ENCODE measurements at places on chromosomes 3 and 15. TPM values are rescaled to one million over a fixed set of nuclear protein-coding genes. Genes with fewer than 3 reads are reported as not detected.

GABRR3 gene
- total RNA-seq: not detected

FANCD2OS gene
- not detected for total RNA-seq

CIP2A gene
- total RNA-seq: 3.8 TPM

ZNF385D gene
- total RNA-seq: 0.60 TPM

ZNF80 gene
- total RNA-seq: not detected

SLC28A1 gene
- total RNA-seq: not detected

RHOV gene
- total RNA-seq: not detected

MST1 gene
- 10.6 TPM for total RNA-seq

VPS33B gene
- total RNA-seq: 13.1 TPM

Data from pericardium fibroblast (primary cell).